ENCODE measurements at places on chromosomes 7 and 10.

GRCh38 chr7:5426226-5426475, 2.5 kb upstream of the TNRC18 start:
- DNase-seq = no peak

DNA sequence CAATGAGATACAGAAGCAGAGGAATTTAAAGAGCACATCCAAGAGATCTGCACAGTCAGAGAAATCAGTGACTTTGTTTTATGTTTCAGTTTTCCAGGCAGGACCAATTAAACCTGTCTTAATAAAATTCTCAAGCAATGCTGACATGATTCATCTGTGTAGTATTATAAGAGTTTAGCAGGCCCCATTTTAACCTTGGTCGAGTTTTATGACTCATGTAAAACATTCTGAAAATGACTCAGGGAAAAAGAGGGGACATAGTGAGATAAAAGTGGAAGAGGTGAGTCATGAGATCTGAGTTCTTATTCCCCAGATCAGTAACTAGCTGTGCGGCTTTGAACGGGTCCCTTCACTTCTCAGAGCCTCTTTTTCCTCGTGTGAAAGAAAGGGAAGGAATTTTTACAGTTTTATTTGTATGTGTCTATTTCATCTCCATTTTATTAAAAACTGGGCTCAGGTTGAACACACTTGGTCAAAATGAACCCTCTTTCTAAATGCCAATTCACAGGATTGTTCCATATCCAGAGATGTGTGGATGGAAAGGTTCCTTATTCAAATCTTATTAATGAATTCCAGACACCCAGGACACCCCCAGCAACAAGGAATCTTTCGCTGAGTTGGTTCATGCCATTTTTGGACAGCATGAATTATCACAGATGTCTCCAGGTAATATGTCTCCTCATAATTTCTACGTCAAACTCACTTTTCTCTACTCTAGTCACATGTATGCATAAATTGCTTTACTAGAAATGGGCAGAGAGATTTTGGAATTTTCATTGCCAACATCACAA, 143.2 kb downstream of the JAZF1 start:
- no peak for DNase-seq

DNA sequence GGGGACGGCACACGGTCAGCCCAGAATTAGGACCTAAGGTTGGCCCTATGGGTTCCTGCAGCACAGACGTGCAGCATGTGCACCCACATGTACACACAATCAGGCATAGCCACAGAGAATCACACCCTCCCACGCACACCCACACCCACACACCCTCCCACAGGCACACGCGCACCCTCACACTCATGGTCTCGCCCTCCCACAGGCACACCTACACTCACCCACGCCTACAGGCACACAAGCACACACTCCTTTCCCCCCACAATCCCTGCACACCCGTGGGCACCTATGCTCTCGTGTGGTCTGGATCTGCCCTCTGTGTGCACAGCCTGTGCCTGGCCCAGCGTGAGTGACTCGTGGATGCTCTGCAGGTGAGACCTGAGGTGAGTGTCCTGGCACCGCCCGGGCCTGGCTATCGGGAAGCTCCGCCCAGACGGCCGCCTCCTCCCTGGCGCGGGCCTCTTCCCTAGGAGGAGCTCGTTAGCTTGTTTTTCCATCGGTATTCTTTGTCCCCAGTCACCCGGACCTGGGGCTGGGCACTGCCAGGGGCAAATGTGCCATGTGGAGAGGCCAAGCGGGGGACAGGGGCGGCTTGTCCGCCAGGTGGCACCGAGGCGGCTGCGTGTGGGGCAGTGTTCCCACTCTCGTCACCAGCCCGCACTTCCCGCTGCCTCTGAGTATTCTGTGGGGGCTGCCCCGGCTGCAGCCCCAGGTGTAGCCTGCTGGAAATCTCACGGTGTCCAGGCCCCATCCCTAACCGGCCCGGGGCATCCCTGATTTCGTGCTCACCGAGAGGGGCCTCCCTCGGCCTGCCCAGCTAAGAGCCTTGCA, 110.2 kb upstream of the FAM20C start:
- DNase-seq = no peak

DNA sequence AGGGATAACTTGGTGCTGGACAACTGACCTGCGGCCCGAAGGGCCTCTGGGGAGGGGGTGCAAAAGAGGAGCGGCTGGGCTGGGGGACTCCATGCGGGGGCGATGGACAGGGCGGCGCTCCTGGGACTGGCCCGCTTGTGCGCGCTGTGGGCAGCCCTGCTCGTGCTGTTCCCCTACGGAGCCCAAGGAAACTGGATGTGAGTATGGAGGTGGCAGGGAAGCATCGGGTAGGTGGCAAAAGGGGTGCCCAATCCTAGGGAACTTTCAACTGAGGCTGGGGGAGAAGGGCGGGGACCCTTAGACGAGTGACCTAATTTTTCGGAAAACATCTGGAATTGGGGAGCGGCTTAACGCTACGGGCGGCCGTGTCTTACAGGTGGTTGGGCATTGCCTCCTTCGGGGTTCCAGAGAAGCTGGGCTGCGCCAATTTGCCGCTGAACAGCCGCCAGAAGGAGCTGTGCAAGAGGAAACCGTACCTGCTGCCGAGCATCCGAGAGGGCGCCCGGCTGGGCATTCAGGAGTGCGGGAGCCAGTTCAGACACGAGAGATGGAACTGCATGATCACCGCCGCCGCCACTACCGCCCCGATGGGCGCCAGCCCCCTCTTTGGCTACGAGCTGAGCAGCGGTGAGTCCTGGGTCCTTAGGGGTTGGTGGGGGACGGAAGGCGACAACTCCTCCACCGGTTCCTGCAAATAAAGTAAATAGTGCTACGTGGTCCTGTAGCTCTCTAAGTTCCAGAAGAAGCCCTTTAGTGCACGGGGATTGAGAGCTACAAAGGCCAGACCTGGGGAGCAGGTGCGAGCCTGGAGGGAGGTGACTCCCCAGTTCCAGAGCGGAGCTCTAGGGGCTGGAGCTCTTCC, 622 bp downstream of the WNT16 start:
- DNase-seq = no peak

DNA sequence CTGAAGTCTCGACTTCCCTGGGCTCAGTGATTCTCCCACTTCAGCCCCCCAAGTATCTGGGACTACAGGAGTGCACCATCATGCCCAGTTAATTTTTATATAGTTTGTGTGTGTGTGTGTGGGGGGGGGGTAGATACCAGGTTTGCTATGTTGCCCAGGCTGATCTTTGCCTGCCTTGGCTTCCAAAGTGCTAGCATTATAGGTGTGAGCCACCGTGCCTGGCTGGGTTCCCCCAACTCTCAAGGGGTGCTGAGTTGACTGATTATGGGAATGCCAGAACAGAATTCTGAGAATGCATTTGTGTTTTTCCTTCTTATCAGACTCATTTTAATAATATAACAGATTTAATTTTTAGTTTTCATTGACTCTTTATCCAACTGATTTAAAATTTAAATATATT, 19.5 kb downstream of the RPA3 start:
- DNase-seq = no peak

- DNase-seq = no peak
Observed at GRCh38 chr7:154684666-154685563, 318.0 kb downstream of the PAXIP1 start.

DNA sequence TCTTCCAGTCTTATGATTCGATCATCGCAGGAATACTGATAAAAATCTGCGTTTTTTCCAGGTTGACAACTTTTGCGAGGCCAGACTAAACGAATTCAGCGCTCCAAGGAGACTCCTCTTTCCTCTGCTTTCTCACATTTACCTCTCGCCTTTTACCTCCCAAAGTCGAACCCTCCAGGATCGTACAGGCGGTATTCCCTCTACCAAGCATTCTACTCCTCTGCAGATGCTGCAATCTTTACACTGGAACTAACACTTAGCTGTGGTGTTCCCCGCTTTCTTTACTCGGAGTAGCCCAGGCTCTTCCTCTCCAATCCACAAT, 449 bp downstream of the NUDT5 start:
- no peak for DNase-seq

DNA sequence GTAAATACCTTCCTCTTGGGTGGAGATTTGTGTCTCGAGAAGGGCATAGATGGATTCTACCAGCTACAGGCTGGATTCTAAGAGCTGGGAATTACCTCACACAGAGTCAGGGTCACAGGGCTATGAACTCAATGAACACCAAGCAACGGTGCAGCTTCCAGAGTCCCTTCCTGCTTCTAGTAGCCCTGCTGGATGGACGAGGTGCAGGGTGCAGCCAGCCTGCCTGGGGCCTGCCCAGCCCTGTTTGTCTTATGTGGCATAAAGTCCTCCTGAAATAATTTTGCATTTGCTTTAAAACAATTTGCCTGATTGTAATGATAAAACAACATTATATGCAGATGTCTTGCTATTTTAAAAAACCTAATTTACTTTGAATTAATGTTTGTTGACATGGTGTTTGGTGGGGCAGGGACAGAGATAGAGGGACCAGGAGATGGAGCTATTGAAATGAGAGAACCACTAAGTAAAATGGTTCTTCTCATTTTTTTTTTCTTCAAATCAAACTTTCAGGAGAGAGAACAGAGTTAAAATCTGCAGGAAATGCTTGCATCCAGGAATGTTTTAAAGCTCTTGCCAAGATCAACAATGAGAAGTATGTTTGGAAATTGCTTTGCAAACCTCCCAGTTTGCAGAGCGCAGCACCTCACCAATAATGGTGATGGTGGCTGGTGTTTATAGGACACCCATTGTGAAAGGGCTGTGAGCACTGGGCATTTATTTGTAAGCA, 305.4 kb upstream of the PODXL start:
- DNase-seq = no peak

DNA sequence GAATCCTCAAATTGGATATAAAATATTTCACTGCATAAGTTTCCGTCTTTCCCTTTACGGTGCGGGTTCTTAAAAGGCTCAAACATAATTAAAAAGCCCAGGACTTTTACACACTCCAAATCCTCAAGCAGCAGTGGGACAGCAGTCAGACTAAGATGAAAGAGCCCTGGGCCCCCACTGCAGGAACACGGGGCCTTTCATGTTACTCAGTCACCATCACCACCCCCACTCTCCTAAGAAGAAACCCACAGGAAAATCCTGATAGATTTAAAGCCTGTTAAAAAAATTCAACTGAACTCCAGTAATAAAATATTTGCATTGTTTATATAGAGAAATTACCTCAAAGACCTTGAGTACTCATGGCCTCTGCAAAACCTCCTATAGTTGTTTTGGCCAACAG, 74.0 kb upstream of the TRIL start:
- DNase-seq = no peak

- DNase-seq = no peak
Observed at GRCh38 chr7:30863706-30864035, 48.0 kb upstream of the AQP1 start.

Measured in activated T-cell treated with anti-CD3 and anti-CD28 coated beads for 1 hour (primary cell).